ENCODE measurements at places on chromosomes 16 and 17. TPM values are rescaled to one million over a fixed set of nuclear protein-coding genes. Genes with fewer than 3 reads are reported as not detected.

NOXO1 gene
- total RNA-seq, result not detected

SLC47A2 gene
- not detected for total RNA-seq

MEIOB gene
- not detected for total RNA-seq

CLEC18A gene
- 0.22 TPM for total RNA-seq

TNP2 gene
- total RNA-seq, result not detected

ADPRM gene
- 4.2 TPM for total RNA-seq

HCRT gene
- not detected for total RNA-seq

BAIAP3 gene
- 3.9 TPM for total RNA-seq

FADS6 gene
- not detected for total RNA-seq

GNGT2 gene
- total RNA-seq, result 2.2 TPM

NLK gene
- total RNA-seq, result 26.3 TPM

SERPINF2 gene
- 0.33 TPM for total RNA-seq

DYNC1LI2 gene
- 82.9 TPM for total RNA-seq

SP2 gene
- 13.9 TPM for total RNA-seq

CACNG1 gene
- not detected for total RNA-seq

NPW gene
- not detected for total RNA-seq

P3H4 gene
- total RNA-seq, result 6.0 TPM

CDH11 gene
- 20.9 TPM for total RNA-seq

TMEM204 gene
- total RNA-seq, result 27.1 TPM

KRT9 gene
- total RNA-seq, result not detected

MILR1 gene
- 2.5 TPM for total RNA-seq

ATP2C2 gene
- not detected for total RNA-seq

TMIGD1 gene
- total RNA-seq, result not detected

TANGO6 gene
- total RNA-seq, result 10.5 TPM

MYO15A gene
- total RNA-seq, result 0.25 TPM

TMED6 gene
- not detected for total RNA-seq

ABCC12 gene
- not detected for total RNA-seq

YPEL3 gene
- 54.4 TPM for total RNA-seq

IL21R gene
- 0.05 TPM for total RNA-seq

LPCAT2 gene
- total RNA-seq, result 6.9 TPM

KRT20 gene
- not detected for total RNA-seq

ZNF267 gene
- total RNA-seq, result 5.7 TPM

RCVRN gene
- 0.47 TPM for total RNA-seq

GLTPD2 gene
- not detected for total RNA-seq

ABCC6 gene
- 1.2 TPM for total RNA-seq

KRT17 gene
- not detected for total RNA-seq

ITGAX gene
- 1.4 TPM for total RNA-seq

KRTAP1-1 gene
- not detected for total RNA-seq

GALR2 gene
- total RNA-seq, result not detected

Measured in left ventricle myocardium inferior (tissue), 1 donor.